ENCODE measurements at places on chromosomes 3 and 15. TPM values are rescaled to one million over a fixed set of nuclear protein-coding genes. Genes with fewer than 3 reads are reported as not detected.

The GOLGA8S gene
- 0.17 TPM for total RNA-seq

GRCh38 chr15:93759629-93760028, 471.7 kb upstream of the MCTP2 start:
- no peak for DNase-seq

GRCh38 chr3:72120039-72120438, 335.1 kb upstream of the PROK2 start:
- DNase-seq: no peak

DNA sequence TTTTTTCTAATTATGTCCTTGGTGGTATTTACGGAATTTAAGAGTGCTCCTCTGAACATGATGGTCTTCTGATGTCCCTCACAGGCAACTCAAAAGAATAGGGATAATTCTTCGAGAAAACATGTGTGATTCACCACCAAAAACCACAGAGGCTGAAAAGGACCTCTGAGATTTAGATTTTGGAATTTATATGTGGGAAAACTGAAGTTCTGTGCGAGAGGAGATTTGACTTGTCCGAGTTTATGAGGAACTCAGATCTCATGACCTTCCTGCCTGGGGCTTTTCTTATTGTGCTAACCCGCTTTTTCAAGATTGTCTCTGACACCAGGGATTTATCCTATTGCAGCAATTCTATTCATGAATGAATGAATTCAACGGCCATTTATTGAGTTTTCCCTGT, 142.4 kb downstream of the FAM43A start:
- no peak for DNase-seq
